ENCODE measurements at places on chromosomes 4 and X. TPM values are rescaled to one million over a fixed set of nuclear protein-coding genes. Genes with fewer than 3 reads are reported as not detected.

DNA sequence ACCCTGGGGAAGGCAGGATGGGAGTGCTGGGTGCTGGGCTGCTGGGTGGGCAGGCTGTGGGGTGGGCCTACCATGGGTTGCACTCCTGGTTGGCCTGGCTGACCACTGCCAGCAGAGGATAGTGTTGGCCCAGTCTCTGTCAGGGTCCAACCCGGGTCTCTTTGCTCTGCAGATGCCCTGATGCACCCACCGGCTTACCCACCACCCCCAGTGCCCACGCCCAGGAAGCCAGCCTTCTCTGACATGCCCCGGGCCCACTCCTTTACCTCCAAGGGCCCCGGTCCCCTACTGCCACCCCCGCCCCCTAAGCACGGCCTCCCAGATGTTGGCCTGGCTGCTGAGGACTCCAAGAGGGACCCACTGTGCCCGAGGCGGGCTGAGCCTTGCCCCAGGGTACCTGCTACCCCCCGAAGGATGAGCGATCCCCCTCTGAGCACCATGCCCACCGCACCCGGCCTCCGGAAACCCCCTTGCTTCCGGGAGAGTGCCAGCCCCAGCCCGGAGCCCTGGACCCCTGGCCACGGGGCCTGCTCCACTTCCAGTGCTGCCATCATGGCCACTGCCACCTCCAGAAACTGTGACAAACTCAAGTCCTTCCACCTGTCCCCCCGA lies 14.2 kb upstream of the ADD1 start:
- peak; percentile 29 for DNase-seq

RNF175 gene
- polyA plus RNA-seq = 0.06 TPM

- DNase-seq = no peak
These were observed 28.5 kb upstream of the MANBA start for GRCh38 chr4:102789317-102789717.

ZXDB gene
- 2.1 TPM for polyA plus RNA-seq

KLF8 gene
- 0.16 TPM for polyA plus RNA-seq

DNA sequence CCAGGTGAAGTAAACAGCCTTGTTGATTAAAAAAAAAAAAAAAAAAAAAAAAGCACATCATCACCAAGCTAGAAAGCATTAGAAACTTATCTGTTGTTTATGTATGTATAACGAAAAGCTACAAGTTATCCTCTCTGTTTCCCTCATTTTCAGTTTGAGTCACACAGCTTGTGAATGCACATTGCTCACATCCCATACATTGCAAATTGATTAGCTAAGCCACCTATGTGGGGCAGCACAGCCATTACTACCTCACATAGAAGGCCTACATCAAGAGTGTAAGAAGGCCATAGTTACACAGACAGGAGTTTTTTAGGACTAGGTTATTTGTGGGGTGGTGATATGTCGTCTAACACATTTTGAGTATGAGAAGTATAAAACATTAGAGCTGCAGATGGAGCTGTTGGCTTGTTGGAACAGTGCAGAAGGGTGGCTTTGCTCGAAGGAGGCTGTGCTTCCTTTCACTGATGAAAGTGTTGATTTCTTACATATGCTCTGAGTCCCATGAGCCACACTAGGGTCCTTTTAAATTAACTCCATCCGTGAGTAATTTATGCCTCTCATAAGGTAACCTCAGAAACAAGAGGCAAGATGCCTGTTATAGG lies 431.6 kb downstream of the GABRG1 start:
- no peak for DNase-seq

Measured in SK-N-SH (cell line).